GM20000 (cell line): ENCODE measurements at places on chromosomes 11 and 22.

DNA sequence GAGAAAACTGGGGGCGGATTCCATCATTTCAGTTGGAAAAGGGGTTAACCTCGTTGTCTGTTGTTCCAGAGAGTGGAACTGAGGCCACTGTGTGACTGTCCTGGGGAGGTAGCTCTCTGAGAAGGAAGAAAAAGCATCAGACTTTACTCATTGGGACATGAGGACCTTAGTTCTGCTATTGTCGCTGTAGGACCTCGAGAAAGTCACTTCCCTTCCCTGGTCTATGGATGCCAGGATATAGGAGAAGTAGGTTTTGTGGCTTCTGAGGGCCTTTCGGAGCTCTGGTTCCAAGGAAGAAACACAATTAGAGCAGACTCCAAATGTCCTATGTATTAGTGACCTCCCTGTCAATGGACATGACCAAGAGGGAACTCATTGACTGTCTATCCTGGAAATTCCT, 6.2 kb downstream of the MYO18B start:
- DNase-seq, result no peak

DNA sequence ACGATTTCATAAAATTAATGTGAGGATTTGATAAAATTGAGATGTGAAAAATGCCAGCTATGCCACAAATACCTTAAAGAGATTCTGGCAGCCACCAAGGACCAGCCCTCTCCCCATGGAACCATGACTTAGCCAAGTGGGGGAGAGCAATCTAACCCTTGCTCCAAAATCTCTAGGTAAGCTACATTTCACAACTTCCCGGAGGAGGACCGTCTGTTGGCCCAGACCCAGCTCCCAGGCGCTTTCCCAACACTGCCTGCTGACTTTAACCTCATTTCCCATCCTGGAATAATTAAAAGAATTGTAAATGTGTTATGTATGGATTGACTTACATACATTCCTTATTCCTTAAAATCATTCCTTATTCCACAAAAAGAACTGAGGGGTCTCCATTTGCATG, 47.5 kb upstream of the TENM4 start:
- no peak for DNase-seq

- DNase-seq, result no peak
Measured at GRCh38 chr11:123330471-123330870, 99.6 kb upstream of the GRAMD1B start.

DNA sequence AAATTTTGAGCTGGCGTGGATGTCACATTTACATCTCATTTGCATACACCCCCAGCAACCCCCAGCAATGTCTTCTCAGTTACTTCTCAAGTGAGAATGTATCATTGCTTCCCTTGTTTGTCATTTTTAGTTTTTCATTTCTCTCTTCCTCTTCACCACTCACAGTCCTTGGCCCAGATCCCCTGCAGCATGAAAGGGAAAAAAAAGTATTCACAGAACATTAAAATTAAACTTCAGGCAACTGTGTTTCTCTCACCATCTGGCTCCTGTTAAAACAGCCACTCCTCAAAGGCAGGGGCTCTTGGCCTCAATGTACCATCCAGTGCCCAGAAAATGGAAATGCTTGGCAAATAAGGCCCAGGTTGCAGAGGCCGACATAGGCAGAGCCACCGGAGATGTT, 126.8 kb downstream of the CTNND1 start:
- DNase-seq, result no peak

DNA sequence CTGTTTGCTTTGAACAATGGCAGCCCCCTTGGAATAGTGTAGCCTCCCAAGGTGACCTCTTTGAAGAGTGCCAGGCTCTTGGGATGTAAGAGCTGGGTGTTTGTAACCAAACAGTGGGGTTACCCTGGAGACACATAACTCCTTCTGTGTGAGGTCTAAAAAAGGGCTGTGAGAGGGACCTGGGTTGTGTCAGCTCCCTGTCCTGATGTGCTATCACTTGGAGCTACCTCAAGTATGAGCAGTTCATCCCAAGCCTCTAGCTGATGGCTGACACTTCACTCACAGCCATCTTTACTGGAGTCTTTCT, 40.2 kb downstream of the TSPAN18 start:
- no peak for DNase-seq

GRCh38 chr11:126522152-126522551, 166.7 kb downstream of the ST3GAL4 start:
- DNase-seq, result no peak

- DNase-seq, result no peak
Measured at GRCh38 chr22:50473088-50473487, 1.7 kb downstream of the SBF1 start.

- DNase-seq, result no peak
Measured at GRCh38 chr11:18522388-18522787, 4.4 kb downstream of the TSG101 start.

- no peak for DNase-seq
Measured at GRCh38 chr11:11461473-11461872, 108.4 kb upstream of the CSNK2A3 start.

- no peak for DNase-seq
Measured at GRCh38 chr11:35138606-35138942, 397 bp upstream of the CD44 start.

GRCh38 chr22:26828311-26828710, 170.9 kb downstream of the MIAT start:
- DNase-seq, result peak; percentile 22

DNA sequence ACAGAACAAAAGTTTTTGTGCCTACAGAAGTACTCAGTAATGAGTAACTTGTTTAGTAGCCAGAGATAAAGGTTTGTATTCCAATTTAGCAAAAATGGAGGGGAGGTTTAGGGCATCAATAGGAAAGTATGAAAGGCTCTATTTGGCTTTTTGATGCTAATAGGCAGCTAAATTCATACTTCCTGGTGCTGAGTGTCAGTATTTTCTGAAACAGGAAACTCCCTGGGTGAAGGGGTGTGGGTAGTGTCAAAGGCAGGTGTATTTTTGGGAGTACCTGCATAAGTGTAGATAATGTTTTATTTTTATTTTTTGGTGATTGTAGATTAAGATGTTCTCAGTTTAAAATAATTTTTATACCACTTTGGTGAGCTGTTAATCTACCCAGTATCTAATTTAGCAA, 29.3 kb upstream of the MMP7 start:
- DNase-seq, result no peak

GRCh38 chr22:19793661-19794310, 33.2 kb downstream of the TBX1 start:
- no peak for DNase-seq

- DNase-seq, result no peak
Measured at GRCh38 chr11:66659763-66660162, 17.9 kb downstream of the RBM4B start.

DNA sequence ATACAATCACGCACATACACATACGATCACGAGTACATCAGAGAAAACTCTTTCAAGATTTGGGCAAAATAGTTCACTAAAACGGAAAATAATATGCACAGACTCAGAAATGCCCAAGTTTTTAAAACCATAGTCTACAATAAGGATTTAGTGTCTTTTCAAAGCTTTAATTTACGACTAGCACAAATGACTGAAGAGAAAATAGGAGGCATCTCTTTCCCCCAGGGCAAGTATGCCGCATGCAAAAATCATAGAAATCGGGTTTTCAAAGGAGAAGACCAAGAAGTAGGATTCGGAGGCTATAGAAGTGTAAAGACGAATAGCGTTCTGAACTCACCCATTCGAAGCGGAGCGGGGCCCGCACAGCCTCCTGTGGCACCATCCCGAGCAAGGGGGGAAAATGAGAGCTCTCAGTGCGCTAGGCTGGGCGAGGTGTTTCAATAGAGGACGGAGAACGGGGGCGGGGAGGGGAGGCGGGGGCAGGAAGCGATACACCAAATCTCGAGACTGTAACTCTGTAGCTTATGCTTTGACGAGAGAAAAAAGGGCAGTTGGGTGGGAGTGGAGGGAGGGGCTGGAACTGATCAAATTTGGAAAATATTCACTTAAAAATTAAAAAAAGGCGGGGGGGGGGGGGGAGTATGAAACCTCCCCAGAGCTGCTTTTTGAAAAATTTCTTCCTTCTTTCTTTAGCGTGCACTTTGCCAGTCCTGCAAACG, 15.8 kb downstream of the BLID start:
- no peak for DNase-seq

GRCh38 chr11:61384271-61385242, 7.8 kb upstream of the TMEM216 start:
- DNase-seq, result no peak

GRCh38 chr11:35045236-35045820, 93.6 kb upstream of the CD44 start:
- DNase-seq, result peak; percentile 32

DNA sequence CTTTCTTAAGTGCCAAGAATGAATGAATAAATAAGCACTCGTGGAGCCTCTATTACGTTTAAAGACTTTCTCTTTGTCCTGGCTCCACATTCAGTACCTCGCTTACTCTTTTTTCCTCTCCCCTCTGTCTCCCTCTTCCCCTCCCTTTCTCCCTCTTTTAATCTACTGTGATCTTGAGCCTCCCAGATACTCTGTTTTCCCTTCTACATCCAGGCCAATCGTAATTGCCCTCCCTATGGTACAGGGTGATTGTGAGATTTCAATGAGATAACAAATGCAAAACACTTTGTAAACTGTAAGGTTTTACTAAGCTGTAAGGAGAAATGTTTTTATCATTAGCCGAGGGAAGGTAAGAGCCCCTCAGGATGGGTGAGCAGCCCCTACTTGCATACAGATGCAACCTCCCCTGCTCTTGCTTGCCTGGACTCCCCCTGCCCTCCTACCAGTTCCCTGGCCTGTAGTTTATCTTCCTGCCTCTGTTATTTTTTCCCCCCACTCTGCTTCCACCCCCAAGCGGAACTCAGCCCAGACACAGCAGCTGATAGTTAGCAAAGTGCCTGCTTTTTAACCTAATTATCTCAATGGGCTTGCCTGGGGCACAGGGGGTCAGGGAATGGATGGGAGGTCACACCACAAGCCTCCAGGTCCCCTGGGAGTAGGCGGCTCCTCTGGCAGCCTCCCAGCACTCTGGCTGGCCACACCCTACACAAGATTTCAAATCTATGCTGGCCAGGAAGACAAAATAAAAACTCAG, 76.9 kb upstream of the CADM1 start:
- DNase-seq, result no peak

DNA sequence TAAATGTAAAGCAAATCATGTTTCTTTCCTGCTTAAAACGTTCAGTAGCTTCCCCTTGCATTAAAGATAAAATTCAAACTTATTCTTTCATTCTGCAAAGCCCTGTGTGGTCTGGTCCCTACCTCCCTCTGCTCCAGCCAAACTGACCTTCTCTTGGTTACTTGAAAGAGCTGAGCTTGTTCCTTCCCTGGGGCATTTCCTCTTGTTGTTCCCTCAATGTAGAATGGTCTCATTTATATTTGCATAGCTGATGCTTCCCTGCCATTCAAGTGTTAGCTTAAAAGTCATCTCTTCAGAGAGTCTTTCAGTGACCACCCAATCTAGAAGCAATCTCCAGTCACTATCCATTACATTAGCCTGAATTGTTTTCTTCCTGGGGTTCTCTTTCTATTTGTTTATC, 1618.5 kb upstream of the TENM4 start:
- no peak for DNase-seq

- peak; percentile 39 for DNase-seq
Measured at GRCh38 chr11:130118636-130119387, 40.8 kb upstream of the ST14 start.

GRCh38 chr11:36372101-36372771, 76.1 kb downstream of the PRR5L start:
- no peak for DNase-seq

DNA sequence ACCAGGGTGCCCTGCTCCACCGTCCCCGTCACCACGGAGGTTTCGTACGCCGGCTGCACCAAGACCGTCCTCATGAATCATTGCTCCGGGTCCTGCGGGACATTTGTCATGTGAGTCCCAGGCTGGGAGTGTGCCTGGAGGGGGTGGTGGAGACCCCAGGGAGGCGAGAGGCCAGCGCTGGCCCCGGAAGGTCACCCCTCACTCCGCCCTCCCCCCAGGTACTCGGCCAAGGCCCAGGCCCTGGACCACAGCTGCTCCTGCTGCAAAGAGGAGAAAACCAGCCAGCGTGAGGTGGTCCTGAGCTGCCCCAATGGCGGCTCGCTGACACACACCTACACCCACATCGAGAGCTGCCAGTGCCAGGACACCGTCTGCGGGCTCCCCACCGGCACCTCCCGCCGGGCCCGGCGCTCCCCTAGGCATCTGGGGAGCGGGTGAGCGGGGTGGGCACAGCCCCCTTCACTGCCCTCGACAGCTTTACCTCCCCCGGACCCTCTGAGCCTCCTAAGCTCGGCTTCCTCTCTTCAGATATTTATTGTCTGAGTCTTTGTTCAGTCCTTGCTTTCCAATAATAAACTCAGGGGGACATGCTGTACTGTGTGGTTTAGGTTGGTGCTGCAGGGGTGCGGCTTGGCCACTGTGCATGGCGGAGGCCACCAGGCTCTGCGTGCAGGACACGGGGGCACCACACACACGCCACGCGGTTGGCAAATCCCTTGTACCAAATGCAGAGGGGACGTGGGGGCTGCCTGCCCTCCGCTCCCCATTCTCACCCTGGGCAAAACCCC, 35.4 kb downstream of the MUC2 start:
- DNase-seq, result no peak

- DNase-seq, result no peak
Measured at GRCh38 chr22:43858156-43858895, 4.0 kb downstream of the SULT4A1 start.

DNA sequence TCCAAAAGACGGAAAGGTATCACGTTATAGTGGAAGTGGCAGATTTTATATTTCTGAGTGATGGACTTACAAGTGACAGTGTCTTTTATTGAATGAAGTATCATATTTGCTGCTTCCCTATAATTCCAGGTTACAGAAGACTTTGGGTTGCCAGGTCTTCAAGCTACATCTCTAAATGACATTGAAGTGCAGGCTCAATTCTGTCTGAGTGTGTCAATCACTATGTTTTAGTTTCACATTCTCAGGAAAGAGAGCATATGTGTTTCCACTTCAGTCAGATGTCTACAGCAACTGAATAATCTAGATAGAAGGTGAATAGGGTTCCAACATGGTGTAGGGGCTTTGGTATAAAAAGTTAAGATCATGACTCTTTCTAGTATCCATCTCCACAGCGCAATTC, 492.7 kb upstream of the API5 start:
- no peak for DNase-seq

DNA sequence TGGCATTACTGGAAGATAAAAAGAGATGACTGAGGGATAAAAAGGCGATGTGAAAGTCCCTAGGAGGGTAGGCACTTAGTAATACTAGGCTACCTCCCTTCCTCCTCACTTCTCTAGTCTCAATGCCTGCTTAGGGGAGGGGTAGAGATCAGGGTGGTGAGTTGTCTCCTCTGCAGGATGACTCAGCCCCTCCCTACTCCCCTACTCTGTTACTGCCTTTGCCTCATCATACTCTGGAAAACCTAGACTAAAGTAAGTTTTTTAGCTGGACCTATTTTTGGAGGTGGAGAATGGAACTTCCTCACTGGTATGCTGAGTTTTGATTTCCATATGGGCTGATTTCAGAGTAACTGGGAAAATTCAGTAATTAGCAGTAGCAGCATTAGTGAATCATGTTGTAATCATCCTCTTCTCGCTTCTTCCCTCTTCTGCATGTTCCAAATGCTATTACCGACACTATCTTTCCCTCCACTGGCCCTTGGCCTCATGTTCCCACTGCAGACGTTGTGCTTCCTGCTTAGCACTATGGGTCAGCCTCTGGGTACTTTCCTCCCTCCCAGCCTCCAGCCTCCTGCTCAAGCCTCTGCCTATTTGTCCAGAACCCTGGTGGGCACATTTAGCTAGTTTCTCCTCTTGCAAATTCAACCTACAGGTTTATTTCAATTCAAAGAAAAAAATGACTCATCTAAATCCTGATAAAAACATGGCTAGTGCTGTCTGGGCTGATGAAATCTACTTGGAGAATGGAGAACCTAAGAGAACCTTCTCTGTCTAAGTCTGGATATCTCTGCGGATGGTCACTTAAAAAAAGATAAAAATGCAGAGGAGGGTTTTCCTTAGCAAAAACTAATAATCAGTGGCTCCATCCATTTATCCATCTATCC, 281.7 kb downstream of the ST3GAL4 start:
- DNase-seq, result no peak
